ENCODE measurements at places on chromosomes 12 and 14. TPM values are rescaled to one million over a fixed set of nuclear protein-coding genes. Genes with fewer than 3 reads are reported as not detected.

GRCh38 chr14:74459289-74459946 is 33.4 kb upstream of the SYNDIG1L start:
- no peak for DNase-seq
- peaks cover 3% of the 10 kb centered on the region for H3K4me1 ChIP-seq
- no peak overlapping the region for H3K27ac ChIP-seq
- no peaks in the 10 kb centered on the region for H3K36me3 ChIP-seq
- peaks cover 15% of the 10 kb centered on the region for H3K27me3 ChIP-seq

The HOXC12 gene
- not detected for total RNA-seq

GRCh38 chr12:27566159-27566558 is 42.2 kb downstream of the PPFIBP1 start:
- no peaks in the 10 kb centered on the region for H3K27me3 ChIP-seq
- no peak for DNase-seq
- H3K4me3 ChIP-seq: no peak overlapping the region
- H3K27ac ChIP-seq: no peak overlapping the region

GRCh38 chr14:36950812-36951211 is 221.6 kb downstream of the SLC25A21 start:
- no peak overlapping the region for H3K27ac ChIP-seq
- peaks cover 4% of the 10 kb centered on the region for H3K27me3 ChIP-seq
- no peak overlapping the region for H3K4me3 ChIP-seq
- peaks cover 10% of the 10 kb centered on the region for H3K4me1 ChIP-seq
- no peak for DNase-seq

- H3K36me3 ChIP-seq: peaks cover 6% of the 10 kb centered on the region
- DNase-seq: no peak
These were observed 141.1 kb downstream of the HMGA2 start for GRCh38 chr12:65965358-65965757.

The BIN2 gene
- not detected for total RNA-seq

DNA sequence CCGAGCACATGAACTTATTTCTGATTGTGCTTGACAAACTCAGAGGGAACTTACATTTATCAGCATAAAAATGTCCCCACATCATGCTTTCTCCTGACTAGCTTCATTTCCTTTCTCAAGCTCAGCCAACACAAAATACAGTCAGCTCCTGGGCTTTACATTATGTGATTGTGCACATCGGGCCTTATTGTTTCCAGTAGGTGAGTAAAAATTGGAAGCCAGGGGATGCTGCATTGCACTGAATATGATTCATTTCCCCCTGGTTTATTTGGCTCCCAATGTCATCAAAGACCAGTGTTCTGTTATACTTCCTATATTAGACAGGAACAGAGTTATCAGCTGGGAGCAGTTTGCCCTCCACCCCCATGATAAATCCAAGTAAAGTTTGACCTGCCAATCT is 521.8 kb downstream of the RMST start:
- H3K4me3 ChIP-seq: no peak overlapping the region
- H3K27me3 ChIP-seq: no peaks in the 10 kb centered on the region
- no peaks in the 10 kb centered on the region for H3K4me1 ChIP-seq
- DNase-seq: no peak
- no peak overlapping the region for H3K27ac ChIP-seq

DNA sequence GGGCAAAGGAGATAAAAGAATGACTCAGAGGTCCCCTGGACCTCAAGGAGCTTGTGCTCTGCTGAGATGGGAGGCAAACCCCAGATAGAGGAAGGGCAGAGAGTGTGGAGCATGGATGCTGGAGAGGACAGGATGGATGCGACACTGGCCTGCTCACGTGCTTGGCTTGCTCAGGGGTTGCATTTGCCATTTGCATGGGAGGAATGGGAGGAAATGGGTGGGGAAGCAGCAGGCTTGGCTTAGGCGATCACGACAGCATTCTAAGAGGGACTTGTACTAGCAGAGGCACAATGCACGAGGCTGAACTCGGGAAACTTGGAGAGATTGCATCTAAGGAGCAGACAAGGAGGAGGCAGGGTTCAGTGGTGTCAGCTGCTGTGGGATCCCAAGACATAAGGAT is 19.8 kb downstream of the CD9 start:
- no peaks in the 10 kb centered on the region for H3K36me3 ChIP-seq
- H3K27me3 ChIP-seq: no peaks in the 10 kb centered on the region
- peaks cover 57% of the 10 kb centered on the region for H3K4me1 ChIP-seq
- DNase-seq: no peak
- no peak overlapping the region for H3K4me3 ChIP-seq

The ARMH4 gene
- total RNA-seq: 22.7 TPM

DNA sequence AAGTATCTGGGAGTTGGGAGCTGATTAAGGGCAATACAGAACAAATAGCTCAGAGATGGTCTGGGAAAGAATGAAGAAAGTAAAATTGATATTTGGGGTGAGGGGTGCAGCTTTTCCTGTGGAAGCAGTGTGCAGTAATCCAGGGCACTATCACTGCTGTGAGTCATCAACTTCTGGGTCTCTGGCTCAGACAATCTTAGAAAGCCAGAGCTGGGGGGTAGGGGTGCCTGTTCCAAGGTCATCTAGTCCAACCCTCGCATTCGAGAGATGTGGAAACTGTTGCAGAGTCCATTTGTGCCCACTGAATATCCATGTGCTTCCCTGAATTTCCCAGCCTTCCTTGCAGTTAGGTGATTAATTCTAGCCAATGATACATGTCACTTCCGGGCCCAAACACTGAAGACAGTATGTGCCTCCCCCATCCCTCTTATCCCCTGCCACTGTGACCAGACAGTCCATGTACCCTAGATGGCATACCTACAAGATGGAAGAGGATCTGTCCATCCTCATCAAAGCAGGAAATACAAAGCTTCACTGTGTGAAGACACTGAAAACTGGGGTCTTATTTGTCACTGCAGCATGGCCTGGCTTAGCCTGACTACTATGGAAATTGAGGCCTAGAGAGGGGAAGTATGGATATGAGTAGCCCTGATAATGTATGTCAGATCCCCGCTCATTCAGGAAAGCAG is 51.9 kb downstream of the ZFP36L1 start:
- H3K4me3 ChIP-seq: no peak overlapping the region
- peaks cover 12% of the 10 kb centered on the region for H3K4me1 ChIP-seq
- H3K27me3 ChIP-seq: peaks cover 7% of the 10 kb centered on the region
- H3K36me3 ChIP-seq: no peaks in the 10 kb centered on the region

GRCh38 chr14:74548881-74549280 is 55.3 kb downstream of the ISCA2 start:
- peaks cover 86% of the 10 kb centered on the region for H3K4me1 ChIP-seq
- no peak for DNase-seq
- H3K36me3 ChIP-seq: peaks cover 23% of the 10 kb centered on the region

GRCh38 chr14:97299661-97300060 is 502.5 kb downstream of the VRK1 start:
- DNase-seq: no peak
- no peak overlapping the region for H3K27ac ChIP-seq
- no peaks in the 10 kb centered on the region for H3K4me1 ChIP-seq
- peaks cover 10% of the 10 kb centered on the region for H3K27me3 ChIP-seq
- H3K36me3 ChIP-seq: no peaks in the 10 kb centered on the region

GRCh38 chr12:119576118-119576810 is 17.3 kb upstream of the TMEM233 start:
- no peaks in the 10 kb centered on the region for H3K4me1 ChIP-seq
- H3K27me3 ChIP-seq: peaks cover 6% of the 10 kb centered on the region
- no peak for DNase-seq
- no peak overlapping the region for H3K4me3 ChIP-seq
- no peak overlapping the region for H3K27ac ChIP-seq
- H3K36me3 ChIP-seq: no peaks in the 10 kb centered on the region

DNA sequence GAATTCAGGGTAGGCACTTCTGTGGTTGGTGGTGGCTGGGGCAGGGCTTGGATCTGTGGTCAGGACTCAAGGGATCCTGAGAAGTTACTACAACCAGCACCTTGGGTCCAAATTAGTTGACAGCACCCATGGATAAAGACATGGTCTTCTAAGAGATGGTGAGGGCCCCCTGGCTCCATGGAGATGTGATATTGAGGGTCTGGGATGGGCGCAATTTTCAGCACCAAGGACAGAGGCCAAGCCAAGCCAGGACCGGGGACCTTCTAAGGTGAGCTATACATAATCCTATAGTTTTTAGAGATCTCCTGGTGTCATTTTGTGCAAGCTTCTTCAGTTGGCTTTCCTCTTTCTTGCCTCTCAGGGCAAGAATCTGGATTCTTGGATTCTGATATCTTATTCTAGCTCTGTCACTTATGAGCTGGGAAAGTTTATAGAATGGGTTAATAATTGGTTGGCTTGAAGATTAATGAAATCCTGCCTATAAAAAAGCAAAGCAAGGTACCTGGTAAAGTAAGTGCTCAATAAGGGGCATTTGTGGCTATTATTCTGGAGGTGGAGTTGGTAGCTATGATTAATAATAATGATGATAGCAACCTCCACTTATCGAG is 130.1 kb upstream of the LHX5 start:
- no peak for DNase-seq
- no peak overlapping the region for H3K27ac ChIP-seq
- no peaks in the 10 kb centered on the region for H3K4me1 ChIP-seq
- peaks cover 8% of the 10 kb centered on the region for H3K27me3 ChIP-seq
- no peaks in the 10 kb centered on the region for H3K36me3 ChIP-seq

DNA sequence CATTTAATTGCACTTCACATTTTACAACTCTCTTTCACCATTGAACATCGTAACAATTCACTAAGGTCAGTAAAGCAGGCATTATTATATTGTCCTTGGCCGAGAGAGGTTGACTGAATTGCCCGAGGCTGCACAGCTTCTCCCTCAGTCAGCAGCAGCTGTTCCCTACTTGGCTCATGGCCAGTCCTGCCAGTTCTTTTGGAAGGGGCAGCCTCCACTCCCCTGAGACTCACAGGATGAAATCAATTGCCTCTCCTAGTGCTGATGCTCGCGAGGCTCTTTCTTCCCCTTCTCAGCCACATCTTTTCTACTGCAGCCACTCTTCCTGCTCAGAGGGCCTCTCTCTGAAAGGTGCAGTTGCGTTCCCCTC is 79.9 kb upstream of the KCNA1 start:
- no peak overlapping the region for H3K27ac ChIP-seq
- DNase-seq: no peak
- no peaks in the 10 kb centered on the region for H3K36me3 ChIP-seq
- no peak overlapping the region for H3K4me3 ChIP-seq

GRCh38 chr12:121769831-121770301 is 23.6 kb downstream of the RHOF start:
- H3K36me3 ChIP-seq: no peaks in the 10 kb centered on the region
- no peaks in the 10 kb centered on the region for H3K27me3 ChIP-seq
- no peak for DNase-seq
- H3K4me3 ChIP-seq: no peak overlapping the region
- no peak overlapping the region for H3K27ac ChIP-seq

GRCh38 chr12:6782850-6783566 is 6.3 kb upstream of the CD4 start:
- no peaks in the 10 kb centered on the region for H3K27me3 ChIP-seq
- H3K4me3 ChIP-seq: no peak overlapping the region
- peaks cover 14% of the 10 kb centered on the region for H3K4me1 ChIP-seq
- no peak for DNase-seq
- H3K27ac ChIP-seq: no peak overlapping the region

The SLC38A4 gene
- total RNA-seq: 11.3 TPM

The ZCCHC8 gene
- total RNA-seq: 16.8 TPM

The TSHR gene
- total RNA-seq: not detected

GRCh38 chr14:74219277-74220205 is 19.7 kb upstream of the VSX2 start:
- no peak overlapping the region for H3K27ac ChIP-seq
- no peak overlapping the region for H3K4me3 ChIP-seq
- no peak for DNase-seq
- no peaks in the 10 kb centered on the region for H3K36me3 ChIP-seq
- H3K4me1 ChIP-seq: no peaks in the 10 kb centered on the region

The NAA30 gene
- total RNA-seq: 20.8 TPM

GRCh38 chr14:95424529-95424928 is 91.9 kb downstream of the SYNE3 start:
- no peak overlapping the region for H3K4me3 ChIP-seq
- no peaks in the 10 kb centered on the region for H3K27me3 ChIP-seq
- no peak for DNase-seq

DNA sequence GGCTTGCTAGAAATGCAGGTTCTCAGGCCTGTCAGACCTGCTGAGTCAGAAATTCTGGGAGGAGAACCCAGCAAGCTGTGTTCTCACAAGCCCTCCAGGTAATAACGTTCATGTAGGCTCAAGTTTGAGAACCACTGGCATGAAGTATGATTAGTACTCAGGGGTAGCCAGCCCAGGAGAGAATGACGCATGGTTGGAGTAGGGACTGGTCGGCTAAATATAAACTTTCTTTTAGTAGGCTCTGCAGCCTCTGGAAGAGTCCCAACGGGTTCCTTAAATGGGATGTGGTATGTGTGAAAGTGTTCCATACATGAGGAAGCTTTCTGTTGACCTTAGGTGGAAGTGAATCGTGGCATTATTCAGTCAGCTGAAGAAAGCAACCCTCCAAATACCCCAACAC is 209.3 kb downstream of the SLC41A2 start:
- no peak for DNase-seq
- H3K36me3 ChIP-seq: no peaks in the 10 kb centered on the region
- no peak overlapping the region for H3K4me3 ChIP-seq
- peaks cover 17% of the 10 kb centered on the region for H3K4me1 ChIP-seq

The MYO1A gene
- not detected for total RNA-seq

All from chondrocyte (in vitro differentiated cells).